ENCODE measurements at places on chromosomes 4 and X.

GRCh38 chrX:132180929-132181328 lies 38.3 kb downstream of the RAP2C start:
- DNase-seq = no peak

GRCh38 chr4:75605928-75606327 lies 24.4 kb downstream of the CDKL2 start:
- DNase-seq = no peak

- DNase-seq = no peak
Observed at GRCh38 chr4:14334166-14334565, 668.1 kb upstream of the CPEB2 start.

DNA sequence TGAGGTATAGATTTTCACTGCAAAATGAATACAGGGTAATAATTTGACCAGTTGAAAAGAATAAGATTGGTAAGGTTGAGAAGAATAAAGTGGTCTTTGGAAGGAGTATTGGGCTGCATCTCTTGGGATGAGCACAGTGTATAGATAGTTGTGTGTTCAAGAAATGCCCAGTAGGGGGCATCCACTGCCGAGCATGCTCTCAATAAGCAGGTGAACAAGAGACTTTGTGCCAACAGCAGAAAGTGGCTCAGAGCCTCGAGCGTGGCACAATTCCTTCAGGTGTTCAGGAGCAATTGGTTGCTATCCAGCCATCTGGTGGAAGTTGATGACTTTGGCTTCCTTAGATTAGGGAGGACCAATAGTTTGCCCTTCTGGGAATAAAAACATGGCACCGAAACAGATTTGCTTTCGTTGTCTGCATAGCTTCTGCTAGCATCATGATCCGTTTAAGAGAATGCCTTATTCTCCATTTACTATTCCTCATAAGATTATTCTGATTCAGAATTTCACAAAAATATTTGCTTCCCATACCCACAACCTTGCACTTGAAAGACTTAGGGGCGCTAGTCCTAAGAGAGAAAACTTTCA lies 258.1 kb upstream of the NEIL3 start:
- DNase-seq = peak; percentile 32

DNA sequence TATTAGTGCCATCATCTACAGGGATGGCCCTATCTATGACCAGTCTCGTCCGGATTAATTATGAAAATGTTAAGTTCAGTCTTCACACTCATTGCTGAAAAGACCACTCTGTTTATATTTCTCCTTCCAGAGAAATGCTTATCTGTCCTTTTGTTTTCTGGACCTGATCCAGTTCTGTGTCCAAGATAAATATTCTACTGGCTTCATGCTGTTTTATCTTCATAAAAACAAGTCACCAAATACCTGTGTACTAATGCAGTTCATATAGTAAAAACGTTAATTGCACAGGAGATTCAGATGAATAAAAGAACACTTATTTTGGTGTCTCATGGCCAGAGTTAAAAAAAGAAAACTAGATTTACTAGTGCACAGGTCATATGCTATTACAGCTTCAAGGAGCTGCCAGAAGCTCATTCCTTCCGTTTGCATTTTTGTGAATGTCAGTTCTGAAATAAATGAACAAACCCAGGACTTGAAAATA lies 17.3 kb downstream of the FNIP2 start:
- no peak for DNase-seq

GRCh38 chr4:154942176-154942575 lies 161.1 kb downstream of the RBM46 start:
- no peak for DNase-seq

DNA sequence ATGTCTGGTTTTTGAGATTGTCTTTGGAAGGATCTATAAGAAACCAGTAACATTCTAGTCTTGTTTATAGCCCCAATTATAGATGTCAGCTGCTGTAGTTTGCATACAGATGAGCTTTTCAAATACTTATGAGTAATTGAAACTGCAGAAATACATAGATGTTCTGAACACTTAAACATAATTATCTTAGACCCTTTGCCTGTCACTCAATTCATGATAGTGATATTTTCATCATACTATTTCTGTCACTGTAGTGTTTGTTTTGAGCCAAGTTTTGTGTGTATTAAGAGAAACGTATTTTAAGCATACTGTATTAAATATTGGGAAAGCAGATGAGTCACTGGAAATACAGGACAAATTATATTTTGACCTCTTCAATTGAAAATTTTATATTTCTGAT lies 69.8 kb upstream of the SMARCA5 start:
- no peak for DNase-seq

- DNase-seq = peak; percentile 36
Observed at GRCh38 chr4:21765810-21766407, 182.7 kb downstream of the KCNIP4 start.

DNA sequence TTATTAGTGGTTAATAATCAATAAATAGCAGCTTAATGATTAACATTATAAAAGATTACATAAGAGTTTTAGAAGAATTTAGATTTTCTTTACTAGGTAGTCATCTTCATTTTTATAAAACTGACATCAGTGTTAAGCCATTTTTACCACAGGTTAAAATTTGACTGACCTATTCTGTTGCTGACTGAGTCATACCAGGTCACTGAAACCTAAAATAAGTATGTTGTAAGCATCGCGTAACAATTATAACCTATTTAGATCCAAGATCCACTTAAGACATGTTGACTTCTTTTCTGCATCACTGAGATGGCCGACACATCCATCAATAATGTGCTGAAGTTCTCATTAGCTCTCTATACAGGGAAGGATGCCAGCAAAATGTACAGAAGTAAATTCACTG lies 36.7 kb downstream of the ARX start:
- DNase-seq = no peak

- no peak for DNase-seq
Observed at GRCh38 chrX:114717921-114718320, 134.0 kb downstream of the HTR2C start.

DNA sequence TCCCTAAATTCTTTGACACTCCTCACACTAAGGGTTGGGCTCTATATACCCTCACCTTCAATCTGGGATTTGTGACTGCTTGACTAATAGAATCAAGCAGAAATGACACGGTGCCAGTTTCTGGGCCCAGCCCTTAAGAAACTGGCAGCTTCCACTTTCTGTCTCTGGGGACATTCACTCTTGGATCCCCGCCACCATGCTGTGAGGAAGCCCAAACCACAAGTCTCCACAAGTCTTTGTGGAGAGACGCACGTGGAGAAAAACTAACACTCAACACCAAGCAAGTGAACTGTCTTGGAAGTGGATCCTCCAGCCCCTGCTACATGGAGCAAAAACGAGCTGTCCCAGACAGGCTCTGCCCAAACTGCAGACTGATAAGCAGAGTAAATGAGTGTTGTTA lies 1.1 kb upstream of the EDNRA start:
- DNase-seq = no peak

GRCh38 chrX:43717161-43717560 lies 61.1 kb downstream of the MAOA start:
- DNase-seq = no peak

DNA sequence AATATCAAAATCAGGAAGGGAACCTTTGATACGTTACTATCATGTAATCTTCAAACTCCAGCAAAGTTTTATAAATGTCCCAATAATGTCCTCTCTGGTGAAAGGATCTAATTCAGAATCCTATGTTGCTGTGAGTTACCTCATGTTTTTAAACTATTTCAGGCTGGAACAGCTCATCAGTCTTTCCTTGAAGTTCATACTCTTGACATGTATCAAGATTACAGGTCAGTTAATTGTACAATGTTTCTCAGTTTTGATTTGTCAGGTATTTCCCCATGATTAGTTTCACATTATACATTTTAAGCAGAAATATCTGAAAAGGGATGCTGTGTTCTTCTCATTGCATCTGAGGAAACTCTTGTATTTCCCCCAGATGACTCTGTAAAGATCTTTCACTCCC lies 136.5 kb upstream of the HS3ST1 start:
- no peak for DNase-seq

- DNase-seq = peak; percentile 44
Observed at GRCh38 chrX:10722851-10723250, 102.5 kb upstream of the MID1 start.

DNA sequence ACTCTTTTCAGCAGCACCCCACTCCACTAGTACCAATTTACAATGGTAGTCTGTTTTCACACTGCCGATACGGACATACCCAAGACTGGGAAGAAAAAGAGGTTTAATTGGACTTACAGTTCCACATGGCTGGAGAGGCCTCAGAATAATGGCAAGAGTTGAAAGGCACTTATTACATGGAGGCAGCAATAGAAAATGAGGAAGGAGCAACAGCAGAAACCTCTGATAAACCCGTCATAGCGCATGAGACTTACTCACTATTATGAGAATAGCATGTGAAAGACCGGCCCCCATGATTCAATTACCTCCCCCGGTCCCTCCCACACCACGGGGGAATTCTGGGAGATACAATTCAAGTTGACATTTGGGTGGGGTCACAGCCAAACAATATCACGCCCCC lies 34.1 kb upstream of the MAGEA4 start:
- DNase-seq = no peak

DNA sequence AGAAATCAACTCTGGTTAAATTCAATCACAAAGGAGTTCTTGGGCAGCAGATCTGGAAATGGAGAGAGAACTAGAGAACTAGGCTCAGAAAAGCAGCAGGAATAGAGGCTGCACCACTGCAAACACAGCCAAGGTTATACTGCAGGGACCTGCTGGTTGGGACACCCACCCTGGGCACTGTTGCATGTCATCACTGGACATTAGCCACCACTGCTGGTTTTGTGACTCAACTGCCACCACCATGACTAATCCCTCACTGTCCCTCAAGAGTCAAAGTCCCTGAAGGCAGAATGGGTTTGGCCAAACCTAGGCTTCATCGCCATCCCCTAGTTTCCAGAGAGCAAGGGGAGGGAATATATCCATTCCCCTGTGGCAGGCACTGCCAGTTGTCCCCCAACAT lies 38.1 kb upstream of the IRAK1 start:
- no peak for DNase-seq

GRCh38 chr4:121698236-121698671 lies 1.5 kb upstream of the ANXA5 start:
- DNase-seq = no peak

GRCh38 chr4:153452658-153453378 lies 13.3 kb upstream of the TMEM131L start:
- DNase-seq = no peak

GRCh38 chr4:38572793-38573192 lies 91.2 kb upstream of the KLF3 start:
- DNase-seq = no peak

DNA sequence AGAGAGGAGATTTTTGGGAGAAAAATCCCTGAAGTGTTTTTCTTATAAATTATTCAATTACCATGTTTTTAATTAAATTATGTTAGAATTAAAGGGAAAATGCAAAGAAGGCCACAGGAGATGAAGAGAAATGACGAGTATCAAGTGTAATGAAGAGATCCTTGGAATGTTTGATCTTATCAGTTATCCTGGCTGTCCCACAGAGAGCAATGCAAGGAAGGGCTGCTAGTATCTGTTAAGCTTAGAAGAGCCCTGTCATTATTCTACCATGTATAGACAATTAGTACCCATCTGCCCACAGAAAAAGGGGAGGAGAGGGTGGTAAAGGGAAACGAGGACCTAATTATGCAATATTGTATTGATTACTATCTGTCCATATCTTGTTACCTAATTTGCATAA lies 257.1 kb downstream of the BANK1 start:
- DNase-seq = no peak

DNA sequence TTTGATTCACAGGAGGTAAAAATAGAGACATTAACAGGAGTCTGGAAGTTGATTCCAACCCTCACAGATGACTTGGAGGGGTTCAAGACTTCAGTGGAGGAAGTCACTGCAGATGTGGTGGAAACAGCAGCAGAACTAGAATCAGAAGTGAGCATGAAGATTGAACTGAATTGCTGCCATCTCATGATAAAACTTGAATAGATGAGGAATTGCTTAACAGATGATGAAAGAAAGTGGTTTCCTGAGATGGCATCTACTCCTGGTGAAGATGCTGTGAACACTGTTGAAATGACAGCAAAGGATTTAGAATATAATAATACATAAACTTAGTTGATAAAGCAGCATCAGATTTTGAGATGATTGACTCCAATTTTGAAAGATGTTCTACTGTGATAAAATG lies 76.5 kb downstream of the RELL1 start:
- no peak for DNase-seq

GRCh38 chr4:1082215-1083182 lies 30.9 kb downstream of the RNF212 start:
- DNase-seq = no peak

GRCh38 chrX:21408788-21409187 lies 34.6 kb downstream of the CNKSR2 start:
- no peak for DNase-seq

DNA sequence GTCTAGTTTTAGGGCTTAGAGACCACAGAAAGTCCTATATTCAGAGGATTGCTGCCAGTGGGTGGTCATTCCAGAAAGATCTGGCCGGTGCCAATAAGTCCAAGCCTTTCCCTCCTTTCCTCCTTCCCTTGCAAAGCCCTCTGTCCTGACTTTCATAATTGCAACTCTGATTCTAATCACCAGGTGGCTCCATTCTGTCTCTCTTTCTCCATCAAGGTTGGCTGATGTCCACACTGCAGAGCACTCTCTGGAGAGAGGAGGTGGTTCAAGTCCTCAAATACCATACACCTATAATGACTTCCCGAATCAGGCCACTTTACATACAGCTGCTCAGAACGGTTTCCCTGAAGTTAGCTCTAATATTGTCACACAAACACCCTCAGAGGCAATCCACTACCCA lies 22.4 kb upstream of the ARMCX4 start:
- DNase-seq = no peak

DNA sequence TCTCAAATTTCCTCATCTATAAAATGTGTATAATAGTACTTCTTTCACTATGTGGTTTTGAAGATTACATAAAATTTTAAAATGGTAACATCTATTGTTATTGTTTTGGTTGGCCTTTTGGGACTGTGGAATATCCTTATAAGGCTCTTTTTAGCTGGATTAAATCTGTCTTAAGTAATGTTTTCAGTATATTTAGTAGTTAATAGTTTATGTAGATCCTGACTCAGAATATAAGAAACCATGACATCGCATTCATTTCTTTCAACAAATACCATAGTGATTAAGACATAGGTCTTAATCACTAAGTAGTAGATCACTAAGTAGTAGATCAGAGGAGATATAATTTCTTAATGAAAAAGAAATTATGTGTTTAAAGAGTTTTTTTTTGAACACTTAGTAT lies 48.5 kb downstream of the MRPL1 start:
- no peak for DNase-seq

- no peak for DNase-seq
Observed at GRCh38 chr4:124863040-124863545, 150.6 kb upstream of the ANKRD50 start.

DNA sequence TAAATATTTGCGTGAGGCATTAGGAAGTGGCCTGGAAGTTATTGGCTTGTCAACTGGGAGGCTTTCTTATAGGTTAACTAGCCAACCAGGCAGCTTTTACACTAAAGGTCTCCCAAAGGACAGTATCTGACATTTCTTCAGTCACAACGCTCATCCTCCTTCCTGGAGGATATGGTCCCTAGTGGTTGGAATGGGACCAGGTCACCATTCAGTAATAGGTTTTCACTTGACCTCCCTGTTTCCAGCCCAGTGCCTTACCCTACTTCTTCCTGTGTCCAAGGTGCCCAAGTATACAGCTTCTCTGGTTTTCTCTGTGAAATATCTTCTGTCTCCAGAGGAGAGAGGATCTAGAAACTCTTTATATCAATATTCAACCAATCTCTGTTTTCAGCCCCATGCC lies 38.5 kb downstream of the RPS6KA3 start:
- no peak for DNase-seq

GRCh38 chr4:80507077-80507476 lies 171.5 kb downstream of the CFAP299 start:
- no peak for DNase-seq
